Activated T-helper 1 cell treated with anti-CD3 and anti-CD28 coated beads, Interleukin-2, amount 50 U/mL, for 16 hours (primary cell): ENCODE measurements at places on chromosomes 5 and 9.

- no peak for DNase-seq
Measured at GRCh38 chr9:134024214-134024792, 978 bp upstream of the BRD3OS start.

- no peak for DNase-seq
Measured at GRCh38 chr5:62376064-62376463, 27.6 kb downstream of the DIMT1 start.

DNA sequence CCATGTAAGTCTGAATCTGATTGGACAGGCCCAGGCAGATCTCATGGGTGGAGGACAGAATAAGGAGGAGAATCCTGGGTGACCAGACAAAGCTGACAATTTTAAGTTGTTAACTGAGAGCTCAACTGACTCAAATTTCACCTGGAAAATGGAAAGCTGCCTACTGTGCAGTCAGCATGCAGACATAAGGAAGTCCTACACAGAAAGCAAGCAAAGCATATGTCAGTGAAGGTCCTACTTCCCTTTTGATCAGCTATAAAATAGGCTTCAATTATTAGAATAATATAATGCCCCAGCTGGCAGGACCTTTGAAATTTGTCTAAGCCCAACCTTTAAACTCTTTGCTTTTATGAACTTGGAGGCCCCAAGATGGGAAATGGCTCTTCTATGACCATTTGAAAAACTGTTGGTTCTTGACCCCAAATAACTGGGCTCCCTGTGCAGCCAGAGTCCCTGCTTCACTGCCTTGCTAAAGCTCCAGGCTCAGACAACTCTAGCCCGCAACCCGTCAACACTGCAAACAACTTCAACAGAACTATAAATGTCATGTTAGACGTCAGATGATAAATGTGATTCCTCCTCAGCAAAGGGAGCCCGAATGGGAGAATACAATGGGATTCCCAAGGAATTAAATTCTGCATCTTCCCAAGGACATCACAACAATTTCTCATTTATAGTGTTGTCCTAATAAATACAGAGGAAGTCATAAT, 118.9 kb upstream of the ADRA1B start:
- DNase-seq, result no peak

DNA sequence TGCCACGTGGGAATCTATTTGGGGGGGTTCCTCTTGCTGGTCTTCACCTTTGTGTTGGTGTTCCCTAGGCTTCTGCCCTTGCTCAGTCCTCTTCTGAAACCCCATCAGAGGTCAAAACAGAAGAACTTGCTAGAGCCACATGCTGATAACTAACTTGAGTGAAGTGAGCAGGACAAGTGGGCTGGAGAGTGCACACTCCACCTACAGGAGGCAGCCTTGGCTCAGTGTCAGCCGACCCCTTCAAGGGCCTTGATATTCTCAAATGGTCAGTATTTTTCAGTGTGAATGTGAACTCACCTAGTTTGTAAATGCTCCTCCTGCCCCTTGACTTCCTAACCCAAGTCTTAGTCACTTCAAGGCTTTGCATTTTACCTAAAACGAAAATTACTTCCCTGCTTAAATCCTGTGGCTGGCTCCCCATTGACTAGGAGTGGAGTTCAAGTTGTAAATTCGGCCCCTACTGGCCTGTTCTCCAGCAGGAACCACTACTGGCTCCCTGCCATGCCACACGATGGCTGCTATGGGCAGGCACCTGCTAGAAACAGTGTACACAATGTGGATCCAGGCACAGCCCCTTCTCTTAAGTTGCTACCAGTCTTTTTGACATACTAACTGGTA, 3.6 kb upstream of the SLC1A3 start:
- DNase-seq, result no peak

DNA sequence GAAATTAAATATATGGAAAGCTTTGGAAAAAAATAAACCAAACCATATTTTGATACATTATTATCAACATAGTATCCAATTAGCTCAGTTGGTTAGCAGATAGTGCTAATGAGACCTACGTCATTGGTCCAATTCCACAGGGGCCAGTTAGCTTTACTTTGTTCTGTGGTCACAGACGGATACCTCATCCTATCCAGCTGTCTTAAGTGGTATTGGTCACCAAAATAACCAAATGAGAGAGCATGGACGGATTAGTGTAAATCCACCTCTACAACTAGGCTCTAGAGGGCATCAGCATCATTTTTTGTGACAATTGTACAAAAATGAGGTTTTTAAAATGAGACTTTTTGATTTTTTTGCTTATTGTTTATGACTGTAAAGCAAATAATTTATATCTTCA, 364.2 kb downstream of the KIAA0825 start:
- DNase-seq, result no peak

DNA sequence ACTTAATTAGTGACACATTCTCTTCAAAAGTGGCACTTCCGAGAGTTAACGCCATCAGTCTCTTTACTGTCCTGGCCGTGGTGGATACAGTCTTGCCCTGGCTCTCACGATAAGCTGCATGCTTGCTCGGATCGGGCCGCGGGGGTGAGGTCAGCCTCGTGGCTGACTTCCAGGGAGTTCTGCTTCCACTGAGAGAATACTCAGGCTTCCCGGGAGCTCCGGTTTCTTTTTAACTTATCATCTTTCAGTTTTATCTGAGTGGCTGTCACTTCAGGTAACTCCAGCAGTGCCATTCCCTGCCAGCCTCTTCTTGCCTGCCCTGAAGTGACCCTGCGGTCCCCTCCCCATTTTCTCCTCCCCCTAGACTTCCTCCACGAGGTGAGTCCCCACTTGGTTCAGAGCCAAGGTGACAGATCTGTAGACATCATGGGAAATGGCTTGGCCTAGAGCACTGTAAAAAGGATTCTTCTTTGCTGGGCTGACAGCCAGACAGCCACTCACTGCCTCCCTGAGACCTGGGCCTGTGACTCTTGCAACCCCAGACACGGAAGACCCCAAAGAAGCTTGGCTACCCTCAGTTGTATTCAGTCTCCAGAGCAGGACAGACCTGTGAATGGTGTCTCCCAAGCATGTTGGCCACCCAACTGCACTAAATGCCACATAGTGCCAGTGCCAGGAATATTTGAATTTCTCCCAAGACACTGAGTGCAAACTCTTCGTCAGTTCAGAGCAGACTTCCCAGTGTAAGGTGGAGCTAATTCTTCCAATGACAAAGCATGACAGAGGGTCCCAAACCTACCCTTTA, 95.1 kb downstream of the DAPK1 start:
- DNase-seq, result no peak
